Hypothalamus (tissue), 51 donors: ENCODE measurements at places on chromosomes 2 and 18.

DNA sequence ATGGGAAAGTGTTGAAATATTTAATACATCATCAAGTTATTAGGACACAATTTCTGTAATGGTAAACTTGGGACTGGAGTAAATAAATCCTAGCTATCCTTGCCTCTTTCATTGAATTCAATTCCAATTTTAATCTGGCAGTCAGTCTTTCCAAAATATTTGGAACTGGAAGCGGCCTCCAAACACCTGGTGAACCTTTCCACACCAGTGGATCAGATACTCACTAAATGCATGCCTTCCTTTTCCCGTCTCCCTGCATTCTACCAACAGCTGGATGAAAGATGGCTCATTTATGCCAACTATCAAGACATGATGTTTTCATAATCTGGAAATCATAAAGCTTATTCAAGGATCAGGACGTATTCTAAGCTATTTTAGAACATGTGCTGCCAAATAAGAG lies 488.2 kb upstream of the SPHKAP start:
- no peak for DNase-seq

DNA sequence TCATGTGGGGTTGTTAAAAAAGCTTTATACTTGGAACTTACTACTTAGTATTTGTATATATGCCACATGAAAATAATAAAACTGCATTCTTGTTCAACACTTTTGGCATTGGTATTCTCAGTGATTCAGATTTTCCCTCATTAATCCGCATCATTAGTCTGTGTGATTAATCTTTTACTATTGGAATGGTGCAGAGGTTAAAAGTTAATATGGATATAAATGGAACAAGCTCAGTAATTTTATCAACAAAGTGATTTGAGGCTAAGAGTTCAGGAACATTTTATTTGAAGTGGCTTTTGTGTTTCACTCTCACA lies 45.4 kb upstream of the REG3G start:
- DNase-seq, result no peak

DNA sequence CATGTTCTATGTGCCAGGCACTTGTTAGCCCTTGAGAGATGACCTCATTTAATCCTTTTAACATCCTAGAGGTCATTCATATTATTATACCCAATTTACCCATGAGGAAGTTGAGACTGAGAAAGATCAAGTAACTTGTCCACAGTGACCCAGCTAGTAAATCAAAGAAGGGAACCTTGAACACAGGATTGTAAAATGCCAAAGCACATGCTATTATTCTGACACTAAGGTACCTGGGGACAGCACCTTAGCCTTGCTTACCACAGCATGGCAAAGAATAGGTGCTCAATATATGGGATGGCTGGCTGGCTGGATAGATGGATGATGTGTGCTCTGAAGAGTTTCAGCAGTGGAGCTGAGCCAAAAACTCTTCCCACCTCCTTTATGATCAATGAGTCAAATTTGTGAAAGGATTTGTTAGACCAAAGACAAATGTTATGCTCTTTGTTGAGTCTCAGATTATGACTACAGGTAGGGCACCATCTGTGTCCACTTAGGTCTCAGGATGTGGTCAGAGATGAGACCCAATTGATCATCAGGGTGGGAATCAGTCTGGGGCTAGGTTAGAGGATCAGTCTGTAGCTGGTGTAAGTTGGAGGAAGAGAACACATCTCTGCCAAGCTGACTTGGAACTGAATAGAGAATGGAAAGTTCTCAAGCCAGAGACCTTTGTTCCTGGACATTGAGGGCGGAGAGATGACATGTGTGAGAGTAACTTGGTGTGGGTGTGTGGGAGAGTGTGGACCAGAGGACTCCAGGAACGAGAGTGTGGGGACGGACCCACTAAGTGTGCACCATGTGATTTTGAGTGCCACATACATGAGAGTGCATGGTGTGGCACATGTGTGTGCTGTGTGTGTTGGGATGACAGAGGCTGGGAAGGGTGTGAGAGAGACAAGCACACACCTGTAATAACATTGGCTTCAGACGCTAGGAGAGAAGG lies 16.3 kb upstream of the PKDCC start:
- no peak for DNase-seq

GRCh38 chr2:73254343-73255006 lies 20.4 kb downstream of the CCT7 start:
- no peak for DNase-seq

DNA sequence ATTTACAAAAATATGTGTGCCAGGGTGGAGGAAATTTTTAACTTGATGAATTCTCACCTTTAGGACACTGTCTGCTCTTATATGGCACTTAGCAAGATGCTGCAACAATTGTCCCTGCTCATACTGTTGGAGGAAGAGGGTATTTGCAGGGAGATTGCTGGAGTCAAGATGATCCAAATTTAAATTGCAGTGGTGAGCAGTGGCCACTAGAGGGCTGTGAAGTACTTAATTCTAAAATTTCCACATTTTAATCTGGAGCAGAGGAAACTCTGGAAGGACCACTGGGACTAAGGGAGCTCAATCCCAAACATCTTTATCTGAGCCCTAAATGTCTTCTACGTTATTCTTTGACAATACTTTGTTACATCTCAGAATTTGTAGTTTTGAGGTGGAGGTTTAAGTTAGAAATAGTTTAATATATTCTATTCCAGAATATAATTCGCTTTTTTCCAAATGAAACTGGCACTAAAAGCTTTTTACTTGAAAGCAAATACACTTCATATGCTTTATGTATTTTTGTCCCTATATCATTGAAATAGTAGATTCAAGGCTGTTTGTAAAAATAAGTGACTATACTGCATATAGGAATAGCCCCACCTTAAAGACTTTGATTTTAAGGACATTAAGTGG lies 33.0 kb upstream of the PTH2R start:
- no peak for DNase-seq

DNA sequence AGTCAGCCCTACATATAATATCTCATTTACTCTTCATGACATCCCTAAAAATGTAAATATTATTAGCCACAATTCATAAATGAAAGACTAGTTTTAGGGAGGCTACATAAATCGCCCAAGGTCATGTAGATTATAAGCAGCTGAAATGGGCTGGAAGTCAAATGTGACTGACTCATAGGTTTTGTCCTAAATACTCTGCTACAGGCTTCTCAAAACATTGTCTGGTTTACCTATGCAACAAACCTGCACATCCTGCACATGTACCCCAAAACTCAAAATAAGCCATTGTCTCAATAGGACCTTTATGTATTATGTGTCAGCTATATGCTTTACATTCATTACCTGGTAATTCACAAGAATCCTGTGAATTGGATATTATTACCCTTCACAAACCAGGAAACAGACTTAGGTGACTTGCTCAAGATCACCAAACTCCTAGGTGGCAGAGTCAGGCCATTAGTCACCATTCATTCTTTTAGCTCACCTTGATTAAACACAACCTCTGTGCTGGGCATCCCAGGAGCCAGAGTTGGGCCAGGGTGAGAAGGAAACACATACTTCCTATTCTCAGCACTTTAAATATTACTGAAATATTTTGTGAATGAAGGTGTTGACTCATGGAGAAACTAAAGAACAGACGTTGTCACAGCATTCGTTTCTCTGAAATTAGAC lies 69.4 kb upstream of the CPO start:
- no peak for DNase-seq

DNA sequence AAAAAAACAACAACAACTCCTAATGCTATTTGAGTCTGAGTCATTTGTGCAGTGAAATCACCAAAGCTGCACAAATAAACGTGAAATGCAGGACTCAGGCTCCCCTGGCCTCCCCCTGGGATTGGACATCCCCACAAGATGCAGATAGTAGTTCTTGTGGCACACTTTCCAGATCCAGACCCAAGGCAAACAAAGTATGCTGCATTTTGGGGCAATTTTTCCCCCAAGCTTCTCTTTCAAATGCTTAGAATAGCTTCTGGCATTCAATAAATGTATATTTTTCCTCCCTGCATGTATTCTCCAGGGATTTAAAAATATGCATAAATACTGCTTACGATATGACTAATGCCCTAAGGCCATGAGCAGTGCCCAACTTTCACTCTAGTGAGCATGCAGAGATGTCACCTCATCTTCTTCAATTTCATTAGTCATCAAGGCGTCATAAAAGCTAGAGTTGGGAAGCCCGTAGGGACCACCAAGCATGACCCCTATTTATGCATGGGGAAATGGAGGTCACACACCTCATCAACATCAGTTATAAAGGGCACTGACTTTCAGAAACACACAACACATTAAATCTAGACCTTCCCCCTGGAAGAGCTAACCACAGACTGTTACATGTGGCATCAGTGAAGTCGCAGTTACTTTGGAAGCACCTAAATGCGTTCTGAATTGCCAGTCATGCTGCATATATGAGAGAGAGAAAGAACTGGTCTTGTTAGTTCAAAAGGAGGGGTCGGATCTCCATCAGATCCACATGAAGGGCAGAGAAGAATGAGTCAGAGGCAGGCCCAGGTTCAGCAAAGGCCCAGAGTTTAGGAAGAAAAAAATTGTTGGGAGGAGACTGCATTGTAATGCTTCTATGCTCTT lies 374.1 kb downstream of the LPIN1 start:
- no peak for DNase-seq

- no peak for DNase-seq
These were observed 41.9 kb downstream of the BABAM2 start for GRCh38 chr2:27932396-27932795.

GRCh38 chr2:140654565-140654964 lies 1476.3 kb downstream of the LRP1B start:
- DNase-seq, result no peak

DNA sequence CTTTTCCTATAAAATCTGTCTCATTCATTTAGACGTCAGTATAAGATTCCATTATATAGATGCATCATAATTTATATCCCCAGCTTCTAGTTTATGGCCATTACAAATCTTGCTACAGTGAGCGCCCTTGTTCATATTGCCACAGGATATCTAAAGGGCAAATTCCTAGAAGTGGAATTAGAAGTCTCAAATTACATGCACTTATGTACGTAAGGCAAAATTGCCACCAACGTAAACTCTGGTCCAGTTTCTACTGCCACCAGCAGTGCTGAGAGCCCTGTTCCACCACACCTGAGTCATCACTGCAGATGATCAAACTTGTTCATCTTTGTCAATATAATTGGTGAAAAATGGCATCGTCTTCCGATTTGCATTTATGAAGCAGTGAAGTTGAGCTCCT lies 90.9 kb upstream of the ID2 start:
- DNase-seq, result no peak

DNA sequence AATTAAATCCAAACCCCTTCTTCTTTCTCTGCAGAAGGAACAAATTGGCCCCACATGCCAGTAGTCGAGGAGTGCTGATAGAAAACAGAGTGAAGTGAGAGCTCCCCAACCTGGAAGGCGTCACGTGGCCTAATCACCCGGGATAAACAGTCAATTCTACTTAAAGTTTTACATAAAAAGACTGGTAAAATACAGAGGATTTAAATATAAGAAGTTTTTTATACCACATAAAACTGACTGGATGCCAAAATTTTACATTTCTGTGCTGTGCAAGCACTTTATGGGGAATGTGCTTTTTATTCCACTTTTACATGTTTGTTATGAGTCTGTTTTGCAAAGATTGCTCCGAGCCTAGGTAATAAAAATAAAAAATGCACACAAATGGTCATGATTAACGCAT lies 1586.8 kb upstream of the ACVR2A start:
- no peak for DNase-seq
